Thoracic aorta (tissue), 2 donors: ENCODE measurements at places on chromosomes 4 and X. TPM values are rescaled to one million over a fixed set of nuclear protein-coding genes. Genes with fewer than 3 reads are reported as not detected.

- DNase-seq: no peak
Observed at GRCh38 chrX:47229427-47229826, 3.4 kb upstream of the USP11 start.

DNA sequence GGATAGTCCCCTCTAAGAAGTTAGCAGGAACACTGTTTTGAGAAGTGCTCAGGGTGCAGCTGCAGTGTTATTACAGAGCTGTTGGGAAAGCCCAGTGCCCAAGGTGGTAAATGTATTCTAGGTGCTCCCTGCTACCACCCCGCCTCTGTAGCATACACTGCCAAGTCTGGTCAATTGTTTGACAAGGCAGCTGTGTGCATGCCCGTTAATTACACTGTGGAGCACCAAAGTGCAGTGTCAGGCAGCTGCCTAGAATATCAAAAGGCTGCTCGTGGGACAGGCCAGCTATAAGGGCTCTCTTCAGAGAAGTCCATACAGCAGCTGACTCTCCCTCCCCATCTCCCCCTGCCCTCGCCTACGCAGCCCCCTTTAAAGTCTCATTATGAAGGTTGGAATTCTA is 99.9 kb upstream of the KLHL13 start:
- DNase-seq: no peak

GRCh38 chr4:133162941-133163340 is 13.8 kb downstream of the PCDH10 start:
- DNase-seq: no peak

- DNase-seq: no peak
Observed at GRCh38 chr4:106080376-106080775, 185.1 kb downstream of the NPNT start.

DNA sequence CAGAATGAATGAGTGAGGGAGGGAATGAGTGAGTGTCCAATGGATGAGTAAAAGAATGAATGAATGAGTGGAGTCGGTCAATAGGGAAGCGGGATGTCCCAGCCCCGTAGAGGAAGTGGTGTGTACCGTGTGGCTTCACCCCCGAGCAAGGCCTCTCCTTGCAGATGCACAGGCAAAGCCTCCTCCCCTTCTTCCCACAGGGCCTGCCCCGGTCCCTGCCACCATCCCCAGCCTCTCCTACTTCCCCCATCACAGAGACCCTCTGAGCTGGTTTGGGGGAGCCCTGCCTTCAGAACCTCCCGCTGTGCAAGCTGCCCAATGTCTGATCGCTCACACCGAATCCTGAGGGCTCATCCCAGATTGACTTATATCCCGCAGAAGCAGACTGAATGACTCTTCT is 13.6 kb downstream of the HTRA3 start:
- DNase-seq: no peak

DNA sequence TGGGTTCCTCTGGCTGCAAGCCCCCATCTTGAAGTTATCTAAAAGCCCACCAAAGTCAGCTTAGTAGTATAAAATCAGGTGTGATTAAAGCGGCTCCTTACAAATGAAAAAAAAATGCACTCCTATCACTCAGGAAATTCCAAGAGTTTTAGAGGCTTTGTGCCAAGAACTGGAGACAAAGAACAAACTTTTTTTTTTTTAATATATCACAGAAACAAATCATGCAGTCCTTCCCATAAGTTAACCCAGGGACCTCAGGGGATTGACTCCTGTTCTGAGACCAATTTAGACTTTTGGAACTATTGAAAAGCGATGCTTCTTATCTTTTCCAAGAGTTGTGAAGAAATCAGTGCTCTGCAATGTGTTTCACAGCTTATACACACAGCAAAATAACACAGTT is 53.6 kb downstream of the HHIP start:
- no peak for DNase-seq

GRCh38 chrX:70039758-70040157 is 10.0 kb downstream of the AWAT2 start:
- DNase-seq: no peak

DNA sequence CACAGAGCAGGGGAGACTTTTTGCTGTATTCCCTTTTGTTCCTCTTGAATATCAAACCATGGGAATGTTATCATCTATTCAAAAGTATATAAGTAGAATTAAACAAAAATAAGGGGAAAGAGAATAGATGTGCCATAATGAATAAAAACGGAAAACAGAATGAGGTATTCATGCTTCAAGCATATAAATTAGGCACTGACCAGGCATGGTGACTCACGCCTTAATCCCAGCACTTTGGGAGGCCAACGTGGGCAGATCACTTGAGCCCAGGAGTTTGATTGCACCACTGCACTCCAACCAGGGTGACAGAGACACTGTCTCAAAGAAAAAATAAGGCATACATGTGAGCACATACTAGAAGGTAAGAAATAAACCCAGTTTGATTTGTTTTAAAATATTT is 16.3 kb upstream of the NEUROG2 start:
- no peak for DNase-seq

- no peak for DNase-seq
Observed at GRCh38 chrX:12878536-12878935, 11.7 kb downstream of the TLR7 start.

GRCh38 chr4:124903995-124904722 is 191.6 kb upstream of the ANKRD50 start:
- no peak for DNase-seq

DNA sequence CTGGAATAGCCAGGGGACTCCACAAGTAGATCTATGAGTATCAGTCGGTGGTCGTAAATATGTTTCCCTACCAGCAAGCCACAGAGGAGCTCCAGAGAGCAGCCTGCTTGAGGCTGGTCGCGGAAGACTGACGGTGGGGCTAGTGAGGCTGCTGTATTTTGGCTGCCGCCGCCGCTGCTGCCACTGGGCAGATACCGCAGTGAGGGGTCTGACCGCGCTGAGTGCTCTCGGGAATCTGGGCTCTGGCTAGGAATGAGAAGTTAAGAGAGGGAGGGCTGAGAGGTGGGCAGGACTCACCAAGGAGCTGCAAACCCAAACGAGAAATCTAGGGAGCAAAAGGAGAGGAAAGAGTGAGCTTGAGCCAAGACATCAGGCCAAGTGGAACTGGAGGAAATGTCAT is at the start of gene EXOC1L:
EXOC1L (plus strand) TSS at position 157 of the 400 bp plus-strand sequence; CDS start at position 394, 237 bp downstream.
- DNase-seq: no peak

- DNase-seq: no peak
Observed at GRCh38 chr4:165207431-165208220, at the start of gene KLHL2. Gene KLHL2 (plus strand): TSS chr4:165207561. CDS start chr4:165207877, 316 bp downstream.

- DNase-seq: no peak
Observed at GRCh38 chr4:26030780-26031179, 116.8 kb downstream of the SMIM20 start.

GRCh38 chr4:89368861-89369260 is 61.3 kb upstream of the GPRIN3 start:
- DNase-seq: no peak

GRCh38 chrX:115402299-115402698 is 112.8 kb downstream of the LUZP4 start:
- DNase-seq: no peak

DNA sequence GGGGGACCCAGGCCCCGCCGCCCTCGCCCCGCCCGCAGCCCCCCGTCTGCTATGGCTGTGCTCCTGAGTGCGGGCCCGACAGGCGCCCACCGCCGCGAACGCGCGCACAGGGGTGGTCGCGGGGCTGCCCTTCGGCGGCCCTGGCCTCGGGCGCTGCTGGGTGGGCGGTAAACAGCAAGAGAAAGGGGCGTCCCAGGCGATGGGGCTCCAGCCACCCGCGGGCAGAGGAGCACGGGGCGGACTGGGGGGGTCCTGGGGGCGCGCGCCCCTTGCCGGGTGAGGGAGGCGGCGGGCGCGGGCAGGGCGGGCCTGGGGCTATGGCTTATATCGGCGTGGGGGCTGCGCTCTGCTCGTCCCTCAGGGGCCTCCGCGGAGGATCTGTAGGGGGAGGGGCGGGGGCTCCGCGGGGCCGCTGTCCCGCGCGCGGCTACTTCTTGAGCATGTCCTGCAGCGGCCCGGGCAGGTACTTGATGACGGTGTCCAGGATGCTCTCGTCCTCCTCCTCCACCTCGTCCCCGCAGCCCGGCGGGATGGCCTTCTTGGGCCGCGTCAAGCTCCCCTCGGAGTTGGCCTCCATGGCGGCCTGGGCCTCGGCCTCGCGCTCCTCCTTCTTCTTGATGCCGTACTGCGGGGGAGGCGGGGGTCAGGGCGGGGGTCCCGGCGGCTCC is 39.7 kb downstream of the CPLX1 start:
- no peak for DNase-seq

GRCh38 chr4:38069271-38069760 is 109.1 kb downstream of the PTTG2 start:
- no peak for DNase-seq

GRCh38 chr4:143700416-143701352 is at the start of gene FREM3:
Gene FREM3 (minus strand): TSS chr4:143700675. CDS start chr4:143700675, 0 bp downstream.
- no peak for DNase-seq

GRCh38 chr4:19455850-19456602 is 795.7 kb upstream of the SLIT2 start:
- no peak for DNase-seq

GRCh38 chr4:2101346-2102044 is 42.4 kb downstream of the NAT8L start:
- DNase-seq: no peak

DNA sequence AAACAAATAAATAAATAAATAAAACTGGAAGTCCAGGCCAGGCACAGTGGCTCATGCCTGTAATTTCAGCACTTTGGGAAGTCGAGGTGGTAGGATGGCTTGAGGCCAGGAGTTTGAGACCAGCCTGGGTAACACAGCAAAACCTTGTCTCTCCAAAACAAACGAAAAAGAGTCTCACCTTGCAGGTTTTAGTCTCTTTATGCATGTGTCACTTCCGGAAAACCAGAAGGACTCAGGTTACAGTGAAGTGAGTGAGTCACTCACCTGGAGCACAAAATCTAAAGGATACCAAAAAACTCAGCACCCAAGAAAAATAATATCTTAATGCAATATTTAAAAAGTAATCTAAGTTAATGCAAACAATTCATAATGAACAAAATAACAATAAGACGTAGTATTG is 20.1 kb upstream of the SLC34A2 start:
- no peak for DNase-seq

- DNase-seq: no peak
Observed at GRCh38 chrX:37420185-37420584, 71.0 kb downstream of the PRRG1 start.

DNA sequence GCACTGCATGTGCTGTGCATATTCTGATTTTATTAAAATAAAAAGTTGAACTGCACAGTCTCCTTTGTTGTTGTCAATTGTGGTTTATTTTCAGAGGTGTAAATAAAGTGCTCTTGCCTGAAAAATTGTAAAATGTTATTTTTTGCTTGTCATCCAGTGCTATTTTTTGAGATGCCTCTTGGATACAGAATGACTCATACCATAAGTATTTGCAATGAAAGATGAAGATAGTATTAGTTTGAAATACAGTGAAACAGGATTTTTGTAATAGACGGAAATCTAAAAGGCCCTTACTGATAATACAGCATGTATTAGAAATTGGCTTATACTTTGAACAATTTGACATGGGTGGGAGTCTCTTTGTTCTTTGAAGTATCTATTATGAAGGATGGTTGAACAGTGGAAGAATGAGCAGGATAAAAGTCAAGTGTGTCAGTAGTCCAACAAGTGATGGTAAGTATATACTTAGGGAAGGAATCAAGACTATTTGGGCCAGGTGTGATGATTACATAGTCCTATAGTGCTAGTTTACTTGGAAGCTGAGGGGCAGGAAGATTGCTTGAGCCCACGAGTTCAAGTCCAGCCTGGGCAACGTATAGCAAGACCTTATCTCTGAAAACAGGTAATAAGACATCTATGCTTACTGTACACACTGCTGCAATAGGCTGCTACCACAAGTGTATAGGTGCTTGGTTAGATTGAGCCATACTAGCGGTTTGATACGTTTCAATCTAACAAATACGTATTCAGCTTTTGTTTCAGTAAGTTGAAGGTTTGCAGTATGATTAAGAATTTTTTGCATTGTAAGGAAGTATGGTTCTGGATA is 16.4 kb downstream of the DDX3X start:
- DNase-seq: no peak

The SPANXC gene
- not detected for total RNA-seq

The SMR3B gene
- total RNA-seq: not detected

The SMIM10L2A gene
- 0.63 TPM for total RNA-seq

The DUSP9 gene
- total RNA-seq: not detected

The XKRX gene
- total RNA-seq: 0.14 TPM

The COL25A1 gene
- 0.81 TPM for total RNA-seq

The CACNA1F gene
- total RNA-seq: 0.81 TPM

The STPG2 gene
- total RNA-seq: not detected

The CLGN gene
- 0.21 TPM for total RNA-seq

The BMX gene
- total RNA-seq: 10.0 TPM

The EDA gene
- 2.0 TPM for total RNA-seq
